ENCODE measurements at places on chromosomes 7 and 10. TPM values are rescaled to one million over a fixed set of nuclear protein-coding genes. Genes with fewer than 3 reads are reported as not detected.

GRCh38 chr10:28963539-28964221, 286.4 kb downstream of the BAMBI start:
- DNase-seq: no peak

DNA sequence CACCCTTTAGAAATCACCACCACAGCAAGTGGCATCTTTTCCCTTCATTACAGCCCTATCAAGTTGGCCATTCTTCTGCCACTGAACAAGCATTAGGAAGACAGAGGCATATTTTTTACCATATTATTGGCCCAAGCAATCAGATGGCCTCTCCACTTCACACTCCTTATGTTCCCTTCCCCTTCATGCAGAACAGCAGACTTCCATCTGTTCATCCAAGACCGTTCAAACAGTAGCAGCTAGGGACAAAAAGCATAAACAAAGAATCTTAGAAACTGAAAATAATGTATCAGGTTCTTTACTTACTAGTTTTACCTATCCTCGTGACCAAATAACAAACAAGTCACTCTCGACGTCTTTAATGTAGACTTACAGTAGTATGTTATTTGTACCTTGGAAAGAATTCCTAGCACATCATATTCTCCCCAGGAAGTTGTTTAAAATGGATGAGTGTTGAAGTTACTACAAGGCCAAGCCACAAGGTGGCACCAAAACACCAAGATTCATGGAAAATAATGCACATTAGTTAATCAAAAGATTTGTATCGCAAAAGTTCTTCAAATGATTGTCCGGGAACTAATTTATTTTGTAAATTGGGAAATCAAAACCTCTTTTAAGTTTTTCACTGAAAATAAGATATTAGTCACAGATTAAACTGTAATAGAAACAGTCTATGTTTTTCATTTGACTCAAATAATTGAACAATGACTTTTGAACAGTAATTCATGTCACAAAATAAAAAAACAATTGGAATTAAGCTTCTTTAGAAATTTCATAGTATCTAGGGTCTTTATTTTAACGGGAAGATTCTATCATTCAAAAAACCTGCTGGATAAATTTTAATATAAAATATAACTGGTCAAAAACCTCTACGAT, 112.1 kb downstream of the VPS41 start:
- DNase-seq: peak; percentile 80

- no peak for DNase-seq
These were observed 590.2 kb downstream of the MAGI2 start for GRCh38 chr7:78863281-78863680.

- no peak for DNase-seq
These were observed 35.3 kb downstream of the KCNH2 start for GRCh38 chr7:150942591-150943452.

Gene PDE6C
- not detected for total RNA-seq

Gene RNF148
- total RNA-seq: 0.63 TPM

Gene COL26A1
- not detected for total RNA-seq

Gene SGCE
- 77.4 TPM for total RNA-seq

Measured in fibroblast of the aortic adventitia (primary cell).